CD4-positive, alpha-beta memory T cell (primary cell): ENCODE measurements at places on chromosomes 6 and 20. TPM values are rescaled to one million over a fixed set of nuclear protein-coding genes. Genes with fewer than 3 reads are reported as not detected.

The MEI4 gene
- total RNA-seq = not detected

The LZTS3 gene
- 7.9 TPM for total RNA-seq

The LY6G6D gene
- not detected for total RNA-seq

The RSPO4 gene
- total RNA-seq = 0.11 TPM

The ATF6B gene
- total RNA-seq = 151 TPM

The EPB41L1 gene
- 0.17 TPM for total RNA-seq

The MEP1A gene
- total RNA-seq = not detected

The BNIP5 gene
- total RNA-seq = not detected

The SEL1L2 gene
- not detected for total RNA-seq

The TAP1 gene
- total RNA-seq = 141 TPM

DNA sequence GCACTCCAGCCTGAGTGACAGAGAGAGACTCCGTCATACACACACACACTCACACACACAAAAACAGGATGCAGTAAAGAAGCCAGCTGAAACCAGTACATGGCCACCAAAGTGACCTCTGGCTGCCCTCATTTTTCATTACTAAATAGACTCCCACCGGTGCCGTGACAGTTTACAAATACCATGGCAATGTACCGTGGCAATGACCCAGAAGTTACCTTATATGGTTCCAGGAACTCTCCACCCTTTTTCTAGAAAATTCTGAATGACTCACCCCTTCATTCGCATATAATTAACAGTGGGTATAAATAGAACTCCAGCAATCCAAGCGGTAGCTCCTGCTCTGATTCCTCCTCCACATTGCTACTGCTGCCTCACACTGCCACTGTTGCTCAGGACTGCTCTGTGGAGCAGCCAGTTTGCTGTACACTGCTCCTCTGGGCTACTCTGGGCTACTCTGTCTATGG lies 57.7 kb downstream of the SNX5 start:
- DNase-seq = no peak

GRCh38 chr20:2136275-2136674 lies 34.6 kb downstream of the STK35 start:
- DNase-seq = no peak

DNA sequence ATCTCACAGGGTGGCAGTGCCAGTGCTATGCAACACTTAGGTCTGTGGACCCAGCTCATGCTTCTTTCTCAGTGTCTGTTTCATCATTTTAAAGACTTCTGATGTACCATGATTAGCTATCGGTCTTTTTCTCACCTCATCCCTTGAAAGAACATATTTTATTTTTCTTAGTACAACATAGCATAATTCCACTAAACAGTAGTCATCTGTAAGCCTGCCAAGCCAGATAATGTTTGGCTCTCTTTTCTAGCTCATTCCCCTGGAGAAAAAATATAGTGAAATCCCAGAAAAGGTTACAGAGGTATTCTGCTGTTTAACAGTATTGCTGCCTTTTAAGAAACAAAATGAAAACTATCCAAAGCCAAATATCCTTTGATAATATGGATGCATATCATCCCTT lies 177.0 kb upstream of the MMS22L start:
- no peak for DNase-seq

DNA sequence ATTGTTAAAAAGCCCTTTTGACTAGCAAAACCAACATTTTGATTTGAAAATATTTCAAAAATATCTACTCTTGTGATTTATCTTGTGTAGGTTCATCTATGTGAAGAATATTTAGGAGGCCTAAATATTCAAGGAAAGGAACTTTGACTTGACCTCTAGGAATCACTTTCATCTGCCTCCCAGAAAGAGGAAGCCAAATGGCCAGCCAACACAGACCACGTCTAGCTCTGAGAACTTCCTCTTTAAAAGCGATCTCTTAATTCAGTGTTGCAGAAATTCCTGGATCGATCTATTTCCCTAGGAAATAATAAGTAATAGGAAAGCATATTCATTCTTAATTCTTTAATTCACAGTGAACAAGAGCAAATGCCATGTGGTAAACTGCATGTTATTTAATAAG lies 9.6 kb upstream of the MOXD1 start:
- DNase-seq = no peak

DNA sequence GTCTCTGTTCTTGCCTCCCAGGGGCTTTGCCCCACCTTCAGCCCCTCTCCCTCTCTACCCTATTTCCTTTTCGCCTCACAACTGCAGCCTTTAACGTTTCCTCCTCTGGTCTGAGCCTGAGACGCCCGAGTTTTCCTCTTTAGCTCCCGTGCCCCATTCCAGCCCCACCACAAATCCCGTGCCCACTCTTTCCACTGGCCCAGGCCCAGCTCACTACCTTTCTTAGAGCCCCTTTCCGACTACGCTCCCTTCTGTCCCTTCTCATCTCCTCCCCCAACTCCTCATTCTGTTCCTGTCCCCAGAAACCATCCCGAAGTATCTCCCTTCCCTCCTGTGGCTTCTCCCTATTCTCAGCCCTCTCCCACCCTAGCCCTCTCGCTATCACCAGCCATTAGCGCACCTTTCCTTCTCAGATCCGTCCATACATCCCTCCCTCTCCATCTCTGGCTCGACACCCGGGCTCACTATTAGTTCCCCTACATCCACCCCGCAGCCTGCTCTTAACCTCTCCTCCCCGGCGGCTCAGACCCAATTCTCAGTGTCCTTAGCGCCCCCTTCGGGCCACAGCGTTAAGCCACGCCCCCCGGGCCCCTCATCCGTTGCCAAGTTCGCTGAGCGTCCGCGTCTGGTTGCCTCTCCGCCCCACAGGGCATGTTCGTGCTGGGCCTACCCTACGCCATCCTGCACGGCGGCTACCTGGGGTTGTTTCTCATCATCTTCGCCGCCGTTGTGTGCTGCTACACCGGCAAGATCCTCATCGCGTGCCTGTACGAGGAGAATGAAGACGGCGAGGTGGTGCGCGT lies 2.7 kb downstream of the SLC32A1 start:
- DNase-seq = no peak

DNA sequence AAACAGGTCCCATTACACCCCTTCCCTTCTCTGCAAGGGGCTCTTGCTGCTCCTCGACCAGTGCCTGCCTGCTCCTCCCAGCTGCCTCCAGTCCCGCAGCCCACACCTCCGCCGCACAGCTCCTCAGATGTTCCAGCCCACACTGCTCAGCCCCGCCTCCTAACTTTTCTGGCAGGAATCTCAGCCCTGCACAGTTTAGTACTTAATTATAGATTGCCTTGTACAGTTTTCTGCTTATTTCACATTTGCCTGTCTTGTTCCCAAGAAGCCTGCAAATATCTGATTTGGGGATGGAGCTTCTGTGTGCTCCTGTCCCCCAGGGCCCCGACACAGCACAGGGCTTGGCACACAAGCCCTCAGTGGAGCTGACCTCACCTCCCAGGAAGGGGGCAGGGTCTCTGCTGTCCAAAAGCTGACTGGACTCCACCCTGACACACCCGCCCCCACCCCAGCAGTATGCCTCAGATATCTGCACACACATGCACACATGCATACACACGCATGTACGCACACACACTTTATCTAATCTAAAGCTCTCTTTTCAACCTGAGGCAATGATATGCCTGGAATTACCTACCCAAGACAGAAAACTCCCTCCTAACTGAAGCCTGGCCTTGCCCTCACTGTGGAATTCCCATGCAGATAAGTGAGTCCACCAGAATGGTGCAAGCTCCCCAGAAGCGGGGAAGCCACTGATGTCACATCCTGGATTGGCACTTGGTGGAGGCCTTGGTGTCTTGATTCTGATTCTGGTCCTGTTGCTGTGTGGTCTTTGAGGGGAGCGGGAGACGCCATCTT lies 1.2 kb upstream of the PNPLA1 start:
- DNase-seq = no peak

DNA sequence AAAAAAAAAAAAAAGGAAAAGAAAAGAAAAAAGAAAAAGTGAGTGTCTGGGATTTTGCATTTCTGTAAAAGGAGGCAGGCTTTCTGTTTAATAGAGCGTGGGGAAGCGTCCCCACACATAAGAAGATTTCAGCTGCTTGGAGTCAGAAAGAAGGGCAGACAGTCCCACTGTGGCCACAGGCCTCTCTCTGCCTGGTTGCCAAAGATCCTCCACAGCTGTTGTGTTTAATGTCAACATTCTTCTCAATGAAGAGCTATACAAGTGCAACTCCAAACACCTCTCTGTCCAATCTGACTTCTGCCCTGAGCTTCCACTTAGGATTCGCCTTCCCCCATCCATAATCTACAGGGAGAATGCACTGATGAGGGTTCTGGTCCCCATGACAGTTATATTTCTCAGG lies 64.3 kb upstream of the MLN start:
- DNase-seq = no peak

DNA sequence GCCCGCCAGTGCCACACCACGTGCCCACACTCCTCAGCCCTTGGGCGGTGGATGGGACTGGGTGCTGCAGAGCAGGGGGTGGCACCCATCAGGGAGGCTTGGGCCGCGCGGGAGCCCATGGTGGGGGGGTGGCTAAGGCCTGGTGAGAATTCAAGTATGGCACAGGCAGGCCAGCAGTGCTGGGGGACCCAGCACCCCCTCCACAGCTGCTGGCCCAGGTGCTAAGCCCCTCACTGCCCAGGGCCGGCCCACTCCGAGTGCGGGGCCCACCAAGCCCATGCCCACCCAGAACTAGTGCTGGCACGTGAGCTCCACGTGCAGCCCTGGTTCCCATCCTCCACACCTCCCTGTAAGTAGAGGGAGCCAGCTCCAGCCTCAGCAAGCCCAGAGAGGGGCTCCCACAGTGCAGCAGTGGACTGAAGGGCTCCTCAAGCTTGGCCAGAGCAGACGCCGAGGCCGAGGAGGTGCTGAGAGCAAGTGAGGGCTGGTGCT lies 1091.1 kb upstream of the GJE1 start:
- no peak for DNase-seq

DNA sequence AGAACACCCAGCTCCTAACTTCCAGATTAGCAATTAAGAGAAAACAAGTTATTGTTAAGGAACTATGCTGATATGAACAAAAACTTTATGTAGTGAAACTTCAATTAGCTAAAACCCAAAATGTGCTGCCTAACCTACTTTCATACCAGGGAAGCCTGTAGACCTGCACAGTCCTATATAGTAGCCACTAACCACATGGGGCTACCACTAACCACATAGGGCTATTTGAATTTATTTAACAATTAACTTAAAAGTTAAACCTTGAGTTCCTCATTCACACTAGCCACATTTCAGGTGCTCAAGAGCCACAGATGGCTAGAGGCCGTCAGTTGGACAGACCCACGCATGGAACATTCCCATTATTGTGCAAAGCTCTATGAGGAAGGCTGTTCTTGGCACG lies 72.4 kb upstream of the LAMP5 start:
- no peak for DNase-seq

GRCh38 chr6:25960734-25961133 lies 1.9 kb upstream of the TRIM38 start:
- DNase-seq = no peak

- DNase-seq = no peak
Observed at GRCh38 chr6:26476896-26477295, 19.1 kb downstream of the BTN2A1 start.

GRCh38 chr6:164015088-164015484 lies 600.6 kb downstream of the QKI start:
- no peak for DNase-seq

DNA sequence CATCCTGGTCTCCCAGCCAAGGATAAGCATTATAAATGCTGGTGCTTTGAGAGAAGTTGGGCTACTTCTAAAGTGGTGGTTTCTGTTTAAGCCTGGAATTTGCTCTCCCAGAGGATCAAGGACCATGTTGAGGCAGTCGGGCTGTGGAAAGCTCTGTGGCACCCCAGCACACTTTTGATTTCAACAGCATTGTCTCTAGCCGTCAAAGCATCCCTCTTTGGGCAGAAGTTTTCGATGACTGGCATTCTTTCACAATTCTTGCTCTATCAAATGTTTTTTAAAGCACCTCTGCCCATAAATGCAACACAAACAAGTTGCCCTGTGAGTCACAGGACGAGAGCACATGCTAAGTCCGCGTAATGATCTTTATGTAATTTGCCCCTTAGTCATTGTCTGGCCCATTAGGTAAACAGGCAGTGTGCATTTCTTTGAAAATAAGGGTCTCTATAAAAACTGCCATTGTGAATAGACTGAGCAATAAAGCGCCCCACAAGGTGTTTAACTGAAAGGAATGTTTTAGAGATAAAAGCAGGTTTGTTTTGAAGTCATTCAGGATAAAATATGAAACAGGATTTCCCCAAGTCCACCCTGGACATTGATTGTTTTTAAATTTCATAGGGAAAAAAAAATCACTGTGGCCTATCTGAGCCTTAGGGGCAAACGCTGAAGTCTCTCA lies 44.7 kb upstream of the FOXQ1 start:
- no peak for DNase-seq

GRCh38 chr6:35195120-35195780 lies 18.5 kb upstream of the SCUBE3 start:
- DNase-seq = no peak

DNA sequence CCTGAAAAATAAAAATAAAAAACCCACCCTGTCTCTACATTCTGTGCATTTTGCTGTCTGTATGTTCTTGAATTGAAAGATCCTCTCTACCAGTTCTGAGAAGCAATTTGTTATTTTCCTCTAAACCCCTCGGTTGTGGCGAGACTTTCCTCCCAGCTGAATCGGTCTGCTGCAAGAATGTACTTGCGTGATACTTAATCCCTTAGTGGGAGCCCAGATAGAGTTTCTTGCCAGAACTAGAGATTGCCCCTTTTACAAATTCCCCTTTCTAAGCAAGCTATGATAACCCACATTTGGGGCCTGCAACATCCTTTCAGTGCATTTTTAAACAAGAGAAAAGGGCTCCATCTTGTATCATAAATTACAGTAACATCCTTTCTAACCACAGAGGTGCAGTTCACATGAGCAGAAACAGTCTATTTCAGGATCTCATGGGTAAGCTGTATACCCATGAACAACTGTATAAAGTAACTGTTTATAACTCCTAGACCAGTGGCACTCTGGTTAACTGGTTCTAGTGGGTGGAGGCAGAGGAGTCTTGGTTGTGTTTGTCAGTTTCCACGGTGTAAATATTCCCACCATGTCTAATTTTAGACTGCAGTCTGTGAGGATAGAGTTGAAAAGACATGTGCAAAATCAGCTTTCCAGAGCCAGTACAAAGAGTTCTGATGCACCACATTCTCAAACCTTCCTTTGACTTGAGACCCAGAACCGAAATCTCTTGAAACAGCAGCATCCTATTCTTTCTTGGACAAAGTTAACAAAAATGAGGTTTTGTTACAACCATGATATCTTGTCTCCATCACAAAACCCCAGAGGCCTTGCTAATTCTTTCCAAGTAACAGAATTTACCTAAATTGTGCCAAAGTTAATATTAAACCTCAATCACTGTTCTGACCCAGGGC lies 113.1 kb upstream of the ZNF217 start:
- DNase-seq = no peak

GRCh38 chr20:40952136-40952535 lies 76.5 kb upstream of the TOP1 start:
- no peak for DNase-seq

GRCh38 chr6:20242397-20242796 lies 30.1 kb upstream of the MBOAT1 start:
- DNase-seq = no peak

DNA sequence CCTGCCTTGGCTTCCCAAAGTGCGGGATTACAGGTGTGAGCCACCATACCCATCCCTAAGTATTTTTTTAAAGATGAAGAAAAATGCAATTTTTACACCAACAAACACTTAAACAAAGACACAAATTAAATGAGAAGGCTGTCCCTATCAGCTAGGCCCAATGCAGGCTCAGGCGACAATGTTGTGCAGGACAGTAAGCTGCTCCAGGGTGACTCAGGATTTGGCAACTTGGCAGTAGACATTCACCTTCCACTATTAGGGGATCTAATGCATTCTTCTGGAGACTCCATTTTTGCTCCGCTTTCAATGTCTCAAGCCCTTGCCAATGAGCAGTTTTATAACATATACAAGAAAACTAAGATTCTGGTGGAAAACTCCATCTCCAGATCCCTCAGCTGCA lies 19.7 kb downstream of the NDRG3 start:
- no peak for DNase-seq
